ENCODE measurements at places on chromosomes 3 and 15. TPM values are rescaled to one million over a fixed set of nuclear protein-coding genes. Genes with fewer than 3 reads are reported as not detected.

The SPTSSB gene
- not detected for total RNA-seq

GRCh38 chr3:132545471-132545870, 51.6 kb upstream of the ACKR4 start:
- DNase-seq: no peak

The PLA1A gene
- under 0.01 TPM for total RNA-seq

The SEMA5B gene
- total RNA-seq: not detected

The PRR20G gene
- not detected for total RNA-seq
